ENCODE measurements at places on chromosomes 13 and 19. TPM values are rescaled to one million over a fixed set of nuclear protein-coding genes. Genes with fewer than 3 reads are reported as not detected.

Gene S1PR5
- polyA plus RNA-seq = 0.38 TPM

Gene SCAMP4
- polyA plus RNA-seq = 40.8 TPM

DNA sequence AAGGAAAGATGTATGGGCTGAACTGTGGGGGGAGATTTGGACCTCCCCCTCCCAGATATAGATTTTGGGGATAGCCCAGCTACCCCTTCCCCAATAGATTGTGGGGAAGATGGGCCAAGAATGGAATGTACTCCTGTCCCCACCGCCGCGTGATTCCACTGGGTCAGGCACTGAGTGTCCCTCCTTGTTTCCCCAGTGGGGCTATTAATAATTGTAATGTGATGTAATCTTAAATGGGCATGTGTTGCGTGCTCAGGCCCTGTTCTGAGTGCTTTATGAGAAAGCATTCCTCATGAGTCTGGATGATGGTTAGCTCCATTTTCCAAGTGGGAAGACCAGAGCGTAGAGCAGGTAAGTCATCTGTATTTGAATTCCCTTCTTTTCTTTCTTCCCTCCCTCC, 1.4 kb downstream of the PSMD8 start:
- H3K4me3 ChIP-seq = peak overlapping the region; percentile 85
- no peak for DNase-seq
- peaks cover 4% of the 10 kb centered on the region for H3K4me1 ChIP-seq
- no peak overlapping the region for H3K27ac ChIP-seq

GRCh38 chr13:23147827-23148226, 33.0 kb upstream of the SGCG start:
- H3K4me3 ChIP-seq = no peak overlapping the region
- no peak overlapping the region for H3K27ac ChIP-seq
- no peaks in the 10 kb centered on the region for H3K27me3 ChIP-seq
- H3K36me3 ChIP-seq = no peaks in the 10 kb centered on the region
- H3K4me1 ChIP-seq = no peaks in the 10 kb centered on the region

DNA sequence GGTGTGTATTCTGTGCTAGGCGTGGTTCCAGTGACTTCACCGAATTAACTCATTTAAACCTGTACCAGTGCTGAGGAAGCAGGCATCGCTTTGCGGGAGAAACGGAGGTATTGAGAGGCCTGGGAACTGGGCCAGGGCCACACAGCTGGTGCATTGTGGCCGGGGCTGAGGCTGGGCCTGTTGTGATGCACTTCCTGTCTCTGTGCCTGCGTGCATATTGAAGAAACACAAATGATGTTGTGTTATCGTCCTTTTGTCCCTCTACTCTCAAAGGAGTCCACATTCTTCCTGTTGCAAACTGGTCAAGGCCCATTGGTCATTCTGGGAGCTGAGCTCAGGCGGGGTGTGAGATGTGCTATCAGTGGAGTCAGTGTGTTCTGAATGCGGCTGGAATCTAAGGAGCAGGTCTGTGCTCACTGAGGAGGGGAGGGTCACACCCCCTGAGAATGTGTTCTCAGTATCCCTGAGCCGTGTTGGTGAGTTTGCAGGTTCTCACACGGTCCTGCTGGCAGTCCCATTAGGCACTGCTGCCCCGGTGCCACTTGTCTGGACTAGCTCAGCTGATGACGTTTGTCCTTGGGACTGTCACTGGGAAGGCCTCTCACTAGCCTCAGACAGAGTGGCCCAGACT, 62.1 kb downstream of the ARHGEF7 start:
- no peaks in the 10 kb centered on the region for H3K27me3 ChIP-seq
- H3K27ac ChIP-seq = no peak overlapping the region
- no peak overlapping the region for H3K4me3 ChIP-seq
- DNase-seq = no peak
- H3K36me3 ChIP-seq = no peaks in the 10 kb centered on the region

DNA sequence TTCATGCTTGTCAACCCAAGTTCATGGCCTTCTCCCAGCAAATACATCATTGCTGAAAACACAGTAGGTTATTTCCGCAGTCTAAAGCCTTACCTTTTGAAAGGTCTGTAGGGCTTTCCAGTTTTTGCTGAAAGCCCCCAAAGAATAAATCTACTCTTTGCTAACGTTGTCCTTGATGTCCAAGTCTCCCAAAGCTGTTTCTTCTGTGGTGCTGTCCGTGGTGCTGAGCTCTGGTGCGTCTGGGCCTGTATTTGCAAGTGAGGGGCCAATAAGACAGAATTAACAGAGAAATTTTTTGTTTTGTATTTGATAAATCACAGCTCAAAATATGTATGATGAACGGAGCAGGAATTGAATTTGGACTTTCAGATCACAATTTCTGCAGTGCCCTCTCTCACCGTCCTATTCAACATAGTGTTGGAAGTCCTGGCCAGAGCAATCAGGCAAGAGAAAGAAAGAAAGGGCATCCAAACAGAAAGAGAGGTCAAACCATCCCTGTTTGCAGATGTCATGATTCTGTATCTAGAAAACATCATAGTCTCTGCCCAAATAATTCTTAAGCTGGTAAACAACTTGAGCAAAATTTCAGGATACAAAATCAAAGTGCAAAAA, 9.8 kb upstream of the LGALS16 start:
- H3K4me1 ChIP-seq = no peaks in the 10 kb centered on the region
- peaks cover 3% of the 10 kb centered on the region for H3K27me3 ChIP-seq
- no peak overlapping the region for H3K27ac ChIP-seq
- no peaks in the 10 kb centered on the region for H3K36me3 ChIP-seq
